ENCODE measurements at places on chromosomes 4 and X.
A peak's percentile ranks its signal among the peaks of the same experiment; 100 is the strongest.

GRCh38 chrX:109952985-109953905 lies 49.7 kb upstream of the TMEM164 start:
- DNase-seq = no peak

GRCh38 chr4:7638984-7639789 lies 204.5 kb upstream of the PSAPL1 start:
- no peak for DNase-seq

DNA sequence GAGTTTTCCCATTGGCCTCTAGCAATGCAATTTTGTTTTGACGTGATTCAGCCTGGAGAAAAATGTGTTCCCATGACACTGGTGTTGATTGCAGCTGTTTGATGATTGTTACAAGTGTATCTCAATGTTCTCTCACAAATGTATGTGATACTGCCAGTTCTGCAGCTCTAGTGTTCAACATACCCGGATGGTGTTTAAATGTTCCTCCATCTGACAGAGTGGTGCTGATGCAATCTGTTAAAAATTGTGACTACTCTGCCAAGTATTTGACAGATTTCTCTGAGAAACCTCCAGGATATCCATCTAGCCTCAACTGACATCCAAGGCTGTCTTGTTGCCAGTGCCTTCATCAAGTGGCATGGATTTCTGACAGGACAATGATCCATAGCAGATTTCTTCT lies 657.2 kb upstream of the DIAPH2 start:
- DNase-seq = no peak

- DNase-seq = no peak
Observed at GRCh38 chrX:69522052-69522451, 17.9 kb downstream of the NALF2 start.

GRCh38 chr4:142929526-142929925 lies 83.4 kb upstream of the INPP4B start:
- no peak for DNase-seq

DNA sequence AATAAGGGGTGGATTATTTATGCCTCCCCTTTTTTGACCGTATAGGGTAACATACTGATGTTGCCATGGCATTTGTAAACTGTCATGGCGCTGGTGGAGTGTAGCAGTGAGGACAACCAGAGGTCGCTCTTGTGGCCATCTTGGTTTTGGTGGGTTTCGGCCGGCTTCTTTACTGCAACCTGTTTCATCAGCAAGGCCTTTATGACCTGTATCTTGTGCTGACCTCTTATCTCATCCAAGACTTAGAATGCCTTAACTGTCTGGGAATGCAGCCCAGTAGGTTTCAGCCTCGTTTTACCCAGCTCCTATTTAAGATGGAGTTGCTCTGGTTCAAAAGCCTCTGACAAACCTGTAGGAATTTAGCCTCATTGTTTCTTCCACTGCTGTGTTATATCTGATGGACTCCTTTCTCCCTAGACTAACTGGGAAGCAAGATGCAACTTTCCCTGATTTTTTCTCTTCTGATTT lies 71.4 kb downstream of the TMEM131L start:
- DNase-seq = no peak

- DNase-seq = peak; percentile 32
Observed at GRCh38 chr4:52911684-52912294, 49.7 kb downstream of the RASL11B start.

DNA sequence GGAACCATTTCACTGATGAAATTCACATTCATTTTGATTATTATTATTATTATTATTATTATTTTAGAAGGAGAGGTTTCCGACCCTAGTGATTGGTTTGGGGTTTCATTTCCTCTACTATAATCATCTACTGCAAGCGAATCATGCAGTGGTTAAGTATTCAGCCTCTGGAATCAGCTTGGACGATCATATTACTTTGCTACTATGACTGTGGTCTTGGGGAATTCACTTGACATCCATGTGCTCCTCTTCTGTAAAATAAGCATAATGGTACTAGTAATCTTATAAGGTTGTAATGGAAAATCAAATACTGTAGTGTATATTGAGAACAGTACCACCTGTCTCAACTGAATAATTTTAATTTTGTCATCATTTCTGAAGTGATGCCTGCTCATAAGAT lies 132.1 kb upstream of the SLC4A4 start:
- no peak for DNase-seq

DNA sequence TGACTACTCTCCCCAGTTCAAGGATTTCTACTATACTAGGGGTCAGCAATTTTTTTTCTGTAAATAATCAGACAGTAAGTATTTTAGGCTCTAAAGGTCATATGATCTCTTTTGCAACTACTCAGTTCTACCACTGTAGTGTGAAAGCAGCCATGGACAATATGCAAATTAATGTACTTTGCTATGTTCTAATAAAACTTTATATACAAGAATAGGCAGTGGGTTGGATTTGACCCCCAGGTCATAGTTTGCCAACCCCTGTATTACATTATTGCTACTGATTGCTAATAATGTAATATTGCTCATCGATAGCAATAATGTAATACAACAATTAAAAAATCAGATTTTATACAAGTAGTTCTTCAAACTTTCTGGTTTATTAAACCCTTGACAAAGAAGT lies 59.2 kb upstream of the GPR34 start:
- no peak for DNase-seq

DNA sequence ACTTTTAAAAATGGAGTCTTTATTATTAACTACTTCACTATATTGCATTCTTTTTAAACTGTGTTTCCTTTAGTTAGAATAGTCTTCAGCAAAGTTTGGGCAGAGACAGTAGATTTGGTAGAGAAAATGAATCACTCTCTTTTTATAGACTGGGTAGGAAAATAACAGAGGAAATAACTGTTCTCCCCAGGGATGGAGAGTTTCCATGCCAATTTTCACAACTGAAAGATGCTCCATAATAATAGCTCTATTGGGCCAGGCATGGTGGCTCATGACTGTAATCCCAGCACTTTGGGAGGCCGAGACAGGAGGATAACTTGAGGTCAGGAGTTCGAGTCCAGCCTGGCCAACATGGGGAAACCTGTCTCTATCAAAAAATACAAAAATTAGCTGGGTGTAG lies 13.1 kb downstream of the HSD17B13 start:
- DNase-seq = no peak

- DNase-seq = no peak
Observed at GRCh38 chr4:81625422-81626417, 154.0 kb upstream of the RASGEF1B start.

GRCh38 chrX:68163441-68163840 lies 269.9 kb downstream of the OPHN1 start:
- DNase-seq = no peak

GRCh38 chr4:152258804-152259708 lies 276.8 kb downstream of the FBXW7 start:
- DNase-seq = no peak

DNA sequence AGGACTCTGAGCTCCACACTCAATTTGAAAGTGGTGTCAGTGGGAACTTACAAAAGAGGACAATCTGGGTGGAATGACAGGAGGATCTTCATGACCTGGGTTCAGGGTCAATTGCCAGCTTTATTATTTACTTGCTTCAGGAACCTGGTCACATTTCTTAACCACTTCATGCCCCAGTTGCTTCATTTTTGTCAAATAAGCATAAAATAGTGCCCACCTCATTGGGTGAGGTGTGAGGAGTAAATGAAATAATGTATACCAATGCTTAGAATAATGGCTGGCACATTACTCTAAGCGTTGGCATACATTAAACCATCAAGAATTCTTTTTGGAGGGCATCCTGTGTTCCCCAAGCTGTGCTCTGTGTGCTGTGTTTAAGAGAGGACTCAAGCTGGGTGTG lies 19.4 kb downstream of the VGLL1 start:
- DNase-seq = no peak

DNA sequence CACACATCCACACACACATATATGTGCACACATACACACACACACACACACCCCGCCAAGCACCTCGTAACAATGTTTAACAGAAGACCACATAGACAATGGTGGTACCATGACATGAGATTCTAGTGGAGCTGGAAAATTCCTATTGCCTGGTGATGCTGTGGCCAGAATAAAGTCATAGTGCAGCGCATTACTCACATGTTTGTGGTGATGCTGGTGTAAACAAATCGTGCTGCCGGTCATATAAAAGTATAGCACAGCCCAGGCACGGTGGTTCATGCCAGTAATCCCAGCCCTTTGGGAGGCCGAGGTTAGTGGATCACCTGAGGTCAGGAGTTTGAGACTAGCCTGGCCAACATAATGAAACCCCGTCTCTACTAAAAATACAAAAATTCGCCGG lies 275.2 kb downstream of the TRIML1 start:
- DNase-seq = no peak

GRCh38 chr4:8198206-8198905 lies 734 bp upstream of the SH3TC1 start:
- no peak for DNase-seq

DNA sequence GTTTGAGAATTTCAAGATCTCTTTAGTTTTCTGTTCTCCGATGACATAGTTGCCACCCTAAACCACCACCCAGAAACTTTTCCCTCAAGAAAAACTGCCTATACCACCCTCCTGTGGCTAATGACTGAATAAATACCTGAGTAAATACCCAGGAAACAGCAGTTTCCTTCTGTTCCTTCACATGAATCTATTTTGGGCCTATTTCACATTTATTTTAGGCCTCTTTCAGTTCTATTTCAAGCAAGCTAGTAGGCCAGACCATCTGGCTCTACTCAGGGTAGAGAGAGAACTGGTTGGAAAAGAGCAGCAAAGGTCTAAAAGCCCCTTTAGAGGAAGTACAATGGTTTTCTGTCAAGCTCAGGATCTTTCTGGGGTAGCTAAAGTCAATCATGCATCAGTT lies 23.4 kb downstream of the ARHGEF9 start:
- DNase-seq = no peak

DNA sequence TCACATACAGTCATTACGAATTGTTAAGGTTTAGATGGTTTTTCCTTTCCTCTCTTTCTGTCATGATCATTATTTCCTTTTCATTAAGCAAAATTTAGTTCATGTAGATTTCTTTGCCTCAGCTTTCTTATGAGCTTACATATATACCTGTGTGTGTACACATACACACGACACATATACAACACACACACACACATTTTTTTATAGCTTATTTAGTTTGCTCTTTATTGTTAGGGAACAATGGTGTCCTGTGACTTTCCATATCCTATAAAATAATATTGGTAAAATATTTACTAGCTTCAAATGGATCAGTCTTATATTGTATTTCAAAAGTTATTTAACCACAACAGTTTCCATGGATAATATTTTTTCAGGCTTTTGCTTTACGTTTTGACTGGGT lies 840.7 kb downstream of the PCDH18 start:
- no peak for DNase-seq

GRCh38 chrX:52363247-52363883 lies 5.5 kb upstream of the XAGE2 start:
- no peak for DNase-seq

DNA sequence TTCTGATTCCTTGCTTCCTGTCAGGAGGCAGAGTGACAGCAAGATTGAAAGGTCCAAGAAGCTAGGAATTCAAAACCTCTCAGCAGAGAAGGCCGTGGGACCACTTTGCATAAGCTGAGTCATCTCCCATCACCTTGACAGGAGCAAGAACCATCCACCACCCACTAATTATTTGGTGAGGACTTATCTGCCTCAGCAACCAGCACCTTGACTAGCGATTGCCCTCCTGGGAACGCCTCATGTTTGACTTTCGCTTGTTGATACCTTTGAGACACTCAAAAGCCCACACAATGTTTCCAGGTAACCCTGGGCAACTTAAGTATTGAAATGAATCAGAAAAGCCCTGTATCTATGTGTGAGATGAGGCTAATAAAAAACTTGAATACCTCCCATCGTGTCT lies 233.5 kb upstream of the GYPA start:
- DNase-seq = no peak

DNA sequence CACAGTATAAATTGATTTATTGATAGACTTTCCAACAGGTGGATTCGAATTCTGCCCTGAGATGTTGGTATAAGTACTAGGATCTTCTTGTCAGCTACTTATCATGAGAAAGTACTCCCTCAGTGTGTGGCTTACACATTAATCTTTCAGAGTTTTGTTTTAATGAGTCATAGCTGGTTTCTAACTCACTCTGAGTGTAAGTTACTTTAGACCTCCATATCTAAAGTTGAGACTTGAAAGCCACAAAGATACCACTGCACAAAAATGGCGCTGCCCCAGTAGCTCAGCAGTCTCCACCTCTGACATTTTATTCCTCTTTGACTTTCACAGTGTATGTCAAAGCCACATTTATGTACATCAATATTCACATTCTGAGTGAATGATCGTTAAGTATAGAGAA lies 318.5 kb downstream of the ARAP2 start:
- no peak for DNase-seq

DNA sequence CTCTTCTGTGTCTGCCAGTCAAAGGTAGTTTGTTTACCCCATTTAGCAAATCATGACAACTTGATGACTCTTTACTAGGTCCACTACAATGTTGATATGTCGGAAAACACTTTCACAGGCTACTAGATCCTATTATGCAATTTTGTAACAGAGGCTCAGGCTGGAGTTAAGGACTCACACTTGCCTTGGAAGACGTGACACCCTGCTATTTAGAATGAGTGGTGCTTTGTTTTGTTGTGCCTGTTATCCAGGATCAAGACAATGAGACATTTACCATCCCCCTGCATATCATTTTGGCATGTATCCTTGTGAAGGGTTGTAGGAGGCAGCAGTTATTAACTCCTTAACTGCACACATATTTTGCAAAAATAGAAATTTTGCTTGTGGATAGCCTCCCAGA lies 263.7 kb downstream of the IL1RAPL1 start:
- no peak for DNase-seq

DNA sequence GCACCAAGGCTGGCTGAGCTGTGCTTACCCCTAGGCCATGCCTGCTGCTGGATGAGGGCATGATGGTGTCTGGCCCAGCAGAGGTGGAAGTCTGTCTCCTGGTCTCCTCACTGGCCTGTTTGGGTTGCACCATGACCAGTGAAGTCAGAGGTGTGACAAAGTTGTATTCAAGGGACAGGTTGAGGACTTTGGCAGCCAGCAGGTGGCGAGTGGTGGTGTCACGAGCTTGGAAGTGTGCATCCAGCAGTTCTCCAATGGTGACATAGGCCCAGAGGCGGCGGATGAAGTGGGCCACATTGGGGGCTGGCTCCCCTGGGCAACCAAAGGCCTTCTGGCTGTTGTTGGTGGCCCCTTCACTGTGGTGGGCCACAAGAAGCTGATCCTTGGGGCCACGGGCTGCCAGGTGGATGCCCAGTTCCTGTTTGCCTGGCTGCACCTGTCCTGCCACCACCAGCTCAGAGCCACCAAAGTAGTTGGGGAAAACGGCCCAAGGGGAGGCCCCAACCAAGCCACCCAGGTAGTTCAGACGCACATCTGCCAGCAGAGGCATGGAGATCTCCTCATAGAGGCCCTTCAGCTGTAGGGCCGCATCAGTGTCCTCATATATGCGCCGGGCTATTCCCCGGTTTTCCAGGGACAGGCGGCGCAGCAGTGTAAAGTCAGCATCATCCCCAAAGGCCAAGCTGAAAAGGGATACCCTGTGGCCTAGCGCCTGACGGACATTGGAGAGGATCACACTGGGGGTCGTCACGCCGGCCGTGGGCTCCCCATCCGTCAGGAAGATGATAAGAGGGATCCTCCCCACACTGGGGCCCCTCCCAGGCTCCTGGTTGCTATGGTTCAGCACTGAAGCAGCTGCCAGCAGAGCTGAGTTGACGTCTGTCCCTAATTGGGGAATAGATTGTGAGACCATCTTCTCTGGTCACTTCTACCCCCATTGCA lies 39.7 kb downstream of the ITIH6 start:
- no peak for DNase-seq
